ENCODE measurements at places on chromosomes 2 and 18. TPM values are rescaled to one million over a fixed set of nuclear protein-coding genes. Genes with fewer than 3 reads are reported as not detected.

- no peak for DNase-seq
Observed at GRCh38 chr2:230601510-230601909, 111.1 kb upstream of the CAB39 start.

GRCh38 chr2:55111230-55111569 lies 60.9 kb upstream of the RTN4 start:
- no peak for DNase-seq

Gene CHRND
- total RNA-seq, result not detected

DNA sequence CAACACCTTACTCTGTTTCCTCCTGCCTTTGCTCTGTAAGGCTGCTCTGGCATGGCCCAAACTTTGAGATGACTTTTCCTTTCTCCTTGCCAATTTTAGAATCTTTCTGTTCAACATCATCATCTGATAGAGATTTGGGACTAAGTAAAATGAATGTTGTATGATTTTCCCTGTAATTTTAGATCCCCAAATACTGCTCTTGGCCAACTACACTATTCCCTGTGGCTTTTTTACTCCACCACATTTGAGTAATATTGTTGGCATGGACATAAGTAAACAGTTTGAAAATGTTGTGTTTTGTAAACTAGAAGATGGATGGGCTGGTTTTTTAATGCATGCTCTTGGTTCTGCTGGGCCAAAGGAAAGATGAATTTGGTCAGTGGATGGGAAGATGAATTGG lies 12.1 kb downstream of the LTBP1 start:
- no peak for DNase-seq

Gene NT5C1B
- total RNA-seq, result not detected

- no peak for DNase-seq
Observed at GRCh38 chr2:41488888-41489287, 558.9 kb upstream of the PKDCC start.

- DNase-seq, result peak; percentile 93
Observed at GRCh38 chr2:231713730-231714638, 5.7 kb downstream of the PTMA start.

Gene LYG2
- total RNA-seq, result not detected

DNA sequence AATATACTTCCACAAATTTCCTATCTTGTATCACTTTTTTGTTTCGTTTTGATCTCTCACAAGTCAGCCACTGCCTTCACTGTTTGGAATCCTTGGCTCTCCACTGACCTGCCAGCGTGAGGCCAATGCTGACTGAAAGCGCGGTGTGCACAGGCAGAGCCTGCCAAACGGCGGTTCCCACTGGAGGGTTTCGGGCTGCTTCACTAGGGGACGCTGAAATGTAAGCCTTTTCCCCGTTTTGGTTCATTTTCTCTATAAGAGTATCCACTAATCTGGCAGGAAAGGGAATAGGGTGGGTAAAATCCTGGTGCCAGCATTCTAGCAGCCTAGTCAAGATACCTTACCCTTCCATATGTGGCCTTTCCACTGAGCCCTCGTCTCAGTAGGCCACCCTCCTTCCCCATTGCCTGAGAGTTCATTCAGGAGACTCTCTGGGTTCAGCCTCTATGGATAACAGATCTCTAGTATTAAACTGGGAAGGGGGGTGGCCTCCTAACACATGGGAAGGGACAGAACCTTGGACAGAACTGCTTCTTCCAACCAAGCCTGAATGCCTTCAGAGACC lies 91.5 kb downstream of the DYM start:
- no peak for DNase-seq

GRCh38 chr2:9756692-9757250 lies 86.5 kb upstream of the TAF1B start:
- DNase-seq, result no peak

Gene MSTN
- not detected for total RNA-seq

Gene BCL2L11
- total RNA-seq, result 21.3 TPM

Gene ALPG
- total RNA-seq, result 1.7 TPM

Gene GPR45
- total RNA-seq, result not detected

GRCh38 chr2:134220344-134220974 lies 33.4 kb upstream of the MGAT5 start:
- DNase-seq, result no peak

- peak; percentile 67 for DNase-seq
Observed at GRCh38 chr2:15636972-15637785, 45.5 kb downstream of the DDX1 start.

DNA sequence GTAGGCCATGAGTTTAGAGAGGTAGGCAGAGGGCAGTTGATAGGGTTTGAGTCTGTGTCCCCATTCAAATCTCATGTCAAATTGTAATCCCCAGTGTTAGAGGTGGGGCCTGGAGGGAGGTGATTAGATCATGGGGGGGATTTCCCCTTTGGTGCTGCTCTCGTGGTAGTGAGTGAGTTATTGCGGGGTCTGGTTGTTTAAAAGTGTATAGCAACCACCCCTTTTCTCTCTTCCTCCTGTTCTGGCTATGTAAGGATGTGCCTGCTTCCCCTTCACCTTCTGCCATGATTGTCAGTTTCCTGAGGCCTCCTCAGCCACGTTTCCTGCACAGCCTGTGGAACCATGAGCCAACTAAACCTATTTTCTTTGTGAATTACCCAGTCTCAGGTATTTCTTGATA lies 25.5 kb downstream of the MARCHF4 start:
- no peak for DNase-seq

Gene SERPINB10
- total RNA-seq, result not detected

Gene CENPA
- 22.7 TPM for total RNA-seq

Gene KRTCAP3
- 147 TPM for total RNA-seq

DNA sequence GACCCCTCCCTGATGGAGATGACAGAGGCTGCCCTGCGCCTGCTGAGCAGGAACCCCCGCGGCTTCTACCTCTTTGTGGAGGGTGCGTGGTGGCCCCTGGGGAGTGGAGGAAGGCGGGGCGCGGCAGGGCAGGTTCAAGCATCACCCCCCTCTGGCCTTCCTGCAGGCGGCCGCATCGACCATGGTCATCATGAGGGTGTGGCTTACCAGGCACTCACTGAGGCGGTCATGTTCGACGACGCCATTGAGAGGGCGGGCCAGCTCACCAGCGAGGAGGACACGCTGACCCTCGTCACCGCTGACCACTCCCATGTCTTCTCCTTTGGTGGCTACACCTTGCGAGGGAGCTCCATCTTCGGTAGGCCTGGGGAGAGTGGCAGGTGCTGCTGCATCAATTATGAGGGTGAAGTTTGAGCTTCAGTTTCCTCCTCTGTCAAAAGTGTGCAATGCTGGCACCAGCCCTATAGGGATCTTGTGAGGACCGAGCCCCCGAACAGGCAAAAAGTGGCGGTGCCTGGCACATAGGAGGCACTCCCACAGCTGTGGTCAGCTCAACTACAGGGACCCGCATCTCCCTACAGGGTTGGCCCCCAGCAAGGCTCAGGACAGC lies 2.2 kb downstream of the ALPI start:
- DNase-seq, result no peak

GRCh38 chr2:23106242-23106785 lies 278.7 kb upstream of the KLHL29 start:
- DNase-seq, result no peak

Gene ANKRD53
- total RNA-seq, result not detected

- no peak for DNase-seq
Observed at GRCh38 chr2:220708366-220708765, 863.7 kb downstream of the EPHA4 start.

- DNase-seq, result no peak
Observed at GRCh38 chr18:63177259-63177658, 142.3 kb downstream of the BCL2 start.

DNA sequence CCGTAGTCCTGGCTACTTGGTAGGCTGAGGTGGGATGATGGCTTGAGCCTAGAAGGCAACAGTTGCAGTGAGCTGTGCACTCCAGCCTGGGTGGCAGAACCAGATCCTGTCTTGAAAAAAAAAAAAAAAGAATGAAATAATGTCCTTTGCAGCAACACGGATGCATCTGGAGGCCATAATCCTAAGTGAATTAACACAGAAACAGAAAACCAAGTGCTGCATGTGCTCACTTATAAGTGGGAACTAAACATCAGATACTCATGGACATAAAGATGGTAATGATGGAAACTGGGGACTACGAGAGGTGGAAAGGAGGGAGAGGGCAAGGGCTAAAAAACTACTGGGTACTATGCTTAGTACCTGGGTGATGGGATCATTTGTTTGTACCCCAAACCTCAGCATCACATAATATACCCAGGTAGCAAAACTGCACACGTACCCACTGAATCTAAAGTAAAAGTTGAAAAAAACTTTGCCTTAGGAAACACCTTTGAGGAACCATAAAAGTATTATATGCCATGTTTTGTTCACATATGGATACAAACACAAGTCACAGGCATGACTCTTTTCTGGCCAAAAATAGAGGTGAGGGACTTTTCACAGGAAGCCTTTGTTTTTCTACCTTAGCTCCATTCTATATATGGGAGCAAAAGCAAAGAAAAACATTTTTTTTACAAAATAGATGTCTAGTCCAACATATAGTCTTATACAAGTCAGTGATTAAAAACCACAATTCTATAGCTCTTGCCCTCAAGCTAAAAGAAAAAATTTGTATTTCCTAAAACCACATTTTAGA lies 36.6 kb downstream of the GPR155 start:
- DNase-seq, result no peak

Gene CTLA4
- total RNA-seq, result 0.56 TPM

DNA sequence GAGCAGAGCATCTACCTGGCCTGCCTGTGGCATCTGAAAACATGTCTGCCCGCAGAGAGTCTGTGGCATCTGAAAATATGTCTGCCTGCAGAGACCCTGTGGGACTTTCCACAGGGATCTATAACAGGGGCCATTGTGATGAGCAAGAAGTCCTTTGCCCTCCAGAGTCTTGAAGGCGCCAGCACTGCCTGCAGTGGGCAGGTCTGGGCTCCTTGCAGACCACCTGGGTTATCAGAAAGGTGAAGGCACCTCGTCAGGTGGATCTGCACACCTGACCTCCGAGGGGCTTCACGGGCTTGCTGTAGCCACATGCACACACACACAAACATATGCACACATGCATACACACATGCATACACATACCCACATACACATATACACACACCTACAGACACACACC lies 189.5 kb upstream of the HDAC4 start:
- DNase-seq, result no peak

GRCh38 chr2:96265349-96265839 lies 403 bp downstream of the TMEM127 start:
- peak; percentile 67 for DNase-seq

GRCh38 chr2:172858473-172858745 lies 122.8 kb downstream of the RAPGEF4 start:
- DNase-seq, result no peak

DNA sequence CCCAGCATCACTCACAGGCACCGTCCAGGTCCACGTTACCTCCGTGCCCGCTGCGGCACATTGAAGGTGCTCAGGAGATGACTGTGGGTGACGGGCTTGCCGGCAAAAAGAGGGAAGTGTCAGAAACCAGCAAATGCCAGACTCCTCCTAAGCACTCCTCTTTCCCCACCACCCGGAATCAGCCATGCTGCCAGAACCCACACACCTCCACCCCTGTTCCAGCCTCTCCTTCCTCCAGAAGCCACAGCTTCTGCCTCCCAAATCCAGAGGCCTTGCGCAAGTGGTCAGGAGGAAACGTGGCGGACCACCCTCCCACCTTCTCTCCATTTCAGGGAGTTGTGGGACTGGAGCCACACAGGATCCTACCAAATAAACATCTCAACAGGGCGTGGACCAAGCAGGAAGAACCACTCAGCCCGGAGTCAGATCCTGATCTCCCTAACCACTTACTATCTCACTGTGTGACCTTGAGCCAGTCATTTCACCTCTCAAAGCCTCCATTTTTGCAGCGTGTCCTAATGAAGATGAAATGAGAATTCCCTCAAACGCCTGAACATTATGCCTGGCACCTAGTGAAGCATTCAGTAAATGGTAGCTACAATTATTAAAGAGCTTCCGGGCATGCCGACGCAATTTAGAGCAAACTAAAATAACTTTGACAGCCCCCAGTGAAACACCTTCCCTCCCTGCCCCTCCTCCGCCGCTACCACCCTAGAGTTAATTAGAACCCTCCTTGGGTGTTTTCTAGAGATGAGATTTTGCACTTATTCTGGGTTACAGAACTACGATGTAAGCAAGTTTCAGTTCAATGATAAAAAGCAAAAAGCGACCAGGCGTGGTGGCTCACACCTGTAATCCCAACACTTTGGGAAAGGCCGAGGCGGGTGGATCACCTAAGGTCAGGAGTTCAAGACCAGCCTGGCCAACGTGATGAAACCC lies 32.9 kb downstream of the SMAD7 start:
- no peak for DNase-seq

GRCh38 chr2:179442206-179442605 lies 177.6 kb upstream of the SESTD1 start:
- no peak for DNase-seq

DNA sequence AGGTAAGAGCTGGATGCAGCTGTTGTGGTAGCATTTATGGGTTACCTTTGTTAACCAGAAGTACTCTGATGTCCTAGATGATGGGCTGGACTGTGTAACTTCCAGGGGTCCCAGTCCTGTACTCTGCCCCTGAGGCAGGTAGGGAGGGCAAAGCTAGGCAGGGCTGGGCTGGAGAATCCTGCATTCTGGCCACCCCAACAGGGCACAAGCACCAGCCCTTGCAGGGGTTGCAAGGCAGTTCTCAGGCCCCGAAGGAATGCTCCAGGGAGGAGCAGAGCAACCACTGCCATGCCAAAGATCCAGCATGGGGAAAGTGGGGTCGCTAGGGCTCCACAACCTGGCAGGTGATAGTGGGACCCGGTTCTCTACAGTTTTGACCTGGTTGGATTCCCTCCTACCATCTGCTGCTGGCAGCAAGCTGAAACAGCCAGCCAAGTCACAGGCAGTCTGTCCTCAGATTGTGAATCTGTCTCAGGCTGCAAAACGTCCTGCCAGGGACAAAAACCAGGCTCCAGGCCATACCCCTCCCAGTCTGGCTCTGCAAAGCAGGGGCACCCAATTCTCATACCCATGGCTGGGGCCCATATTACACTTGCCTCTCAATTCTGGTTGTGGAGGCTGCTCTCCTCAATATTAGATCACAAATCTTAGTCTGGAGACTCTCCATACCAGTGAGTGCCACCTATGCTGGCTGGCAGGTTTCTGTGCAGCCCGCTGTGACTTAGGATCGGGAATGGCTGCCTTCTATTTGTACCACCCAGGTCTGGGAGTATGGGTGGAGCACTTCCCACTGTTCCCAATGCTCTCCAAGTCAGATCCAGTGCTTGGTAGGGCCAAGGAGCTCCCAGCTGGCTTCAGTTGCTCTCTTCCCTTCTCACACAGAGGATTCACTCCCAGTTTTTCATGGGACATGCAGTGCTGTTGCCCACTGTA lies 61.1 kb downstream of the SMCHD1 start:
- no peak for DNase-seq

DNA sequence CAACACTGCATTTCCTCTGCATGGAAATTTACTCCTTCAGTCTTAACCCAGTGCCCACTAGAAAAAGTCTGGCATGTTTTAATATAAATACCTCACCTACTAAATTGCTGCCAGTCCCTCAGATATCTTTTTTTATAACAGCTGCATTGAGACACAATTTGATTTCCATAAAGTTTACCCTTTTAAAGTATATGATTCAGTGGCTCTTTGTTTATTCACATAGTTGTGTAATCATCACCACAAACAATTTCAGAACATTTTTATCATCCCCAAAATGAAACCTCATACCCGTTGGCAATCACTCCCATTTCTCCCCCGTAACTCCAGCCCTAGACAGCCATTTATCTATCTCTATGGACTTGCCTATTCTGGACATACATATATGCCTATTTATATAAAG lies 17.0 kb upstream of the FRZB start:
- no peak for DNase-seq

GRCh38 chr2:2621855-2622254 lies 290.8 kb upstream of the MYT1L start:
- DNase-seq, result no peak

GRCh38 chr2:95269036-95269680 lies 5.1 kb upstream of the PROM2 start:
- DNase-seq, result peak; percentile 12

Measured in colonic mucosa (tissue), 4 donors.